ENCODE measurements at places on chromosomes 5 and 9.

DNA sequence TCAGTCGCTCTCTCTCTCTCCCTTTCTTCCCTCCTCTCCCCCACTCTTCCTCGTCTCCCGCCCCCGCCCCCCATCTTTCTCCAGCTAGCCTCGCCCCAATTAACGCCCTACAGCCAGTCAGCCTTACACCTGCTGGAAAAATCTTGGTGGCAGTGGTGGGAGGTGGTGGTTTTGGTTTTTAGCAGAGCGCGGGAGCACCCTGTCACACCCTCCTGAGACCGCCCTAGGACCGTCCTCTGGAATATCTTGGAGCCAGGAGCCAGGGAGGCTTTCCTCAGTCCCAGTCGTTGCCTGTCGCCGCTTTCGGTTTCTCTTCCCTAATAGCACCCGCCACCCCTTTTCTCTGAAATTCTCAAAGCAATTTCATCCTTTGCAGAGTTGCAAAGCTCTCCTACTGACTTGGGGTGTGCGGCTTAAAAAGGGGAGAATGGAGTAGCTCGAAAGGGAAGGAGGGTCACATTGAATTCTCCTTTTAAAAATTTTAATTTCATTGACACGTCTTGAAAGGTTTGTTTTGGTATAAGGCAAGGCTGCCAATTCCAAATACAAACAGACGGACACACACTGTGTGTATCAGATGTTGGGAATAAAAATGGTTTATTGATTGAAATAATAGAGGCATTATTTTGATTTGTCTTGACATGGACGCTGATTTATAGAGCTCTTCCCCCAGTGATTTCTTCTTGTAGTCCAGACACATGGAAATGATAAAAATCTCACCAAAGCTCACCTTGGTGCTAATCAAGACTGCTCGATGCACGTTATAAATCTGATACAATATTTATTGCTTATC lies 301.3 kb downstream of the PARP8 start:
- no peak for DNase-seq

DNA sequence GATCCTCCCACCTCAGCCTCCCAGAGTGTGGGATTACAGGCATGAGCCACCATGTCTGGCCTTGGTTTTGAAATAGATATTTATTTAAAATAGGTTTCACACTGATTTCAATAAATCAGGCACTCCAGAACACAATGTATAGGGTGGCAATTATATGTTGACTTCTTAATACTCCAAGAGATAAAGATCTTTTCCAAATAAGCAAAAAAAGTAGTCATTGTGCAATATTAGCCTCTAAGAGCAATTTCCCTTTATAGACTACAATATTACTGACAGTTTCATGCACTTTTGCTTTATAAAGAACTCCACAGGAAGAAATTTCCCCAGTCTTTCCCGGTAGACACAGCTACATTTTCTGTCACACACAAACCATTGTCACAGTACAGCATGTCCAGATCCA lies 23.4 kb upstream of the RUFY1 start:
- DNase-seq = no peak

DNA sequence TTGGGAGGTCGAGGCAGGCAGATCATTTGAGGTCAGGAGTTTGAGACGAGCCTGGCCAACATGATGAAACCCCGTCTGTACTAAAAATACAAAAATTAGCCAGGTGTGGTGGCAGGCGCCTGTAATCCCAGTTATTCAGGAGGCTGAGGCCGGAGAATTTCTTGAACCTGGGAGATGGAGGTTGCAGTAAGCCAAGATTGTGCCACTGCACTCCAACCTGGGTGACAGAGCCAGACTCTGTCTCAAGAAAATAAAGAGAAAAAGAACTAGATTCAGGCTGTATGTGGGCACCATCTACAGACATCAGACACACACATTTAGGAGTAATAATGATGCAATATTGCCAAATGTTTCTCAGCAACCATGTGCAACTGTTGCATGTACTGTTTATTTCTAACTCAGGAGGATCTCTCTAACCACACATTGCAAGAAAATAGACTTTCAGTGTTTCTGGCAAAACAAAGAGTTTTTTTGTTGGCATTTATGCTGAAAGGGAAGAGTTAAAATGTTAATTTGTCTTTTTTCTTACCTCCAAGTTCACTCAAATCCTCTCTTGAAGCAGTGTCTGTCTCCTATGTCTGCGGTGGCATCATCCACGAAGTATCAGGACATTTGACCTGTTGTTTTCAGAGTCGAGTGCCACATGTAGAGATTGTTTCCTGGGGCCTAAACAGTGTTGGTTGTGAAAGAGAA lies 5.1 kb upstream of the ORM1 start:
- DNase-seq = no peak

DNA sequence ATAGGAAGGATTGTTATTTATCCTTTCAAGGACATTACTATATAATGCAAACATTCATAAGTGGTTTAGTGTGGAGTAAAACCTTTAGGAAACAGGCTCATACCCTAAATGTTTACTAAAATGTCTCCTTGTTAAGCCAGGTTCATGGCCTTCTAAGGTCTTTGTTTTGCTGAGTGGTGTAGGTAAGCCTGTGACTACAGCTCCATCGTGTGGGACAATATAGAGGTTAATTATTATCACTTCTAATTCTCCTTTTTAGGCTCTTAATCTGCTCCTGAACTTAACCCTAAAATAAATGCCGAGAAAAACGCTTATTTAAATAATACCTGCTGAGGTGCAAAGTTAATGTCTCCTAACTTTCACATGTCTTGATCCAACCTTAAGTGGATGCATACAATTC lies 43.8 kb downstream of the SPINK5 start:
- DNase-seq = no peak

DNA sequence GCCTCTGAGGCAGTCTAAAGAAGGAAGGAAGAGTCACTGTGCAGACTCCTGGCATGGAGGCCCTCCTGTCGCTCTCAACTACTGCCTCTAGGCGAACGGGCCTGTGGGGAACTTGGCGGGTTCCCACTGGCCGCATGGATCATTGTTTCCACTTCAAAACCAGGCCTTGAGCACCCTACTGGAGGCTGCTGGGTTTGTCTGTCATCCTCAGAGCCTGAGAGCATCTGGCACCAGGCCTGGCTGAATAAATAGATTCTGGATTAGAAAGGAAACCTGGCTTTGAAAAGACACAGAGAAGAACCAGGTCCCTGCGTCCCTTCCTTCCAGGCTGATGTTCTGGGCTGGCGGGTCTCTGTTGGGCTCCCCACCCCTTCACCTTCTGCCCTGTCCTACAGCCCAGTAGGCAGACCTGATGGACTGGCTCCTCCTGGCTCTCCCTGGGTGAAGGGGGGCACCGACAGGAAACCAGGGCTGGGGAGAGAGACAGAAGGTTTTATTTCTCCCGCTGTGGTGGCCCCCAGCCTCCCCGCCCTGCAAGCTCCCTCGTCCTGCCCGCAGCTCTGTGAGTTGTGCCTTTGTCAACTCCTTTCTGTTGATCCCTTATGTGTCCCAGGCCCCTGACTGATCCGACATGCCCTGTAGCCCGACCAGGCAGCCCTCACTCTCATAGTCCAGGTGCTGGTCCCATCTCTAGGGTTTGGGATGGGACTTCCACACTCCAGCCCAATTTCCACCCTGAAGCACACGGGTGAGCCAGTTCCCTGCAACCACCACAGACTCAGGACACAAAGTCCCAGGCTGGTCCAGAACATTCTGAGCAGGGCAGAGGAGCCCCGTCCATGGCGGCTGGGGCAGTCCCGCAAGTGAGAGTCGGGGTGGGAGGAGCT lies 50.1 kb downstream of the ADAMTS2 start:
- no peak for DNase-seq

DNA sequence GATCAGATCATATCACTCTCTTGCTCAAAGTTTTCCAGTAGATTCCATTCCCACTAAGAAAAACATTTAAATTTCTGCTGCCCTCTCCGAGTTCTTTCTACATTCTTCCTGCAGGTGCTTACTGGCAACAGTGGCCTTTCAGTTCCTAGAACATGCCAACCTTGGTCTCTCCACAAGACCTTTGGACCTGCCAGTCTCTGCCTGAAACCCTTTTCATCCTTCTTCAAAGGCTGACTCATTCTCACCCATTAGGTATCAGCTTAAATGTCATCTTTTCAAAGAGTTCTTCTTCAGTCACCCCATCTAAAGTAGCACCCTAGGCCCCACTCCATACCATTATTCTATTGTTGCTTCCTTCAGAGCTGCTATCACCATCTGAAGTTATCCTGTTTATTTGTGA lies 21.8 kb downstream of the PPIC start:
- no peak for DNase-seq

DNA sequence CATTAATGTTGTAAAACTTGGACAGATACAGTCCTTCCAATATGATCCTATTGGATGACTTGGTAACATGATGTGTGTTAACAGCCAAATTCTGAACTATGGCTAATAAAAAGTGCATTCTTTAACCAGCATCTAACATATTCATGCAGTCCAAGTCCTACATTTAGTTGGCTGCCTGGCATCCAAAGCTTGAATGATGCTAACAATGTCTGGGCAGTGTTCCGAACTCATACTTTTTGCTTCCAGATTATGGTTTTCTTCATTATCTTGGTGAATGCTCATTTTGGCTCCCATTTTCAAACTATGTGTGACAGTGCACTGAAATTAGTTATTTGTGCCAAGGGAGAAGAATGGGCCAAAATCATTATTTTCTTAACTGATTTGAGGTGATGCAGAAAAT lies 2.8 kb downstream of the FAM174A start:
- DNase-seq = no peak

DNA sequence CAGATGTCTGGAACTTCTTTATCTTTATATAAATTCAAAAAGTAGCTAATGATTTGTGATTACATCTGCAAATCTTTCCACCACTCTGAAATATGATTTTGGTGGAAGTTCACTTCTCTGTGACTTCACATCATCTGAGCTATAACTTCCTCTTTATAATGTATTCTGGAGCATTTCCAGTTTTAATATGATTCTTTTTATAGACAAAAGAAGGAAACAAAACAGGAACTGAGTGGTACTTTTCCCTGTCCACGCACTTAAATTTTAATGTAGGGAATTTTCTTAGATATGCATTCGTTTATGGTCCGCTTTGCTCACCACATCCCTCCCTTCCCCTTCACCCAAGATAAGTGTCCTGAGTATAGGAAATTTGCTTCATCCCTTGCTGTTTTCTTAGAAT lies 333.5 kb downstream of the CHSY3 start:
- no peak for DNase-seq

GRCh38 chr9:125235804-125236519 lies 5.2 kb downstream of the HSPA5 start:
- DNase-seq = no peak

DNA sequence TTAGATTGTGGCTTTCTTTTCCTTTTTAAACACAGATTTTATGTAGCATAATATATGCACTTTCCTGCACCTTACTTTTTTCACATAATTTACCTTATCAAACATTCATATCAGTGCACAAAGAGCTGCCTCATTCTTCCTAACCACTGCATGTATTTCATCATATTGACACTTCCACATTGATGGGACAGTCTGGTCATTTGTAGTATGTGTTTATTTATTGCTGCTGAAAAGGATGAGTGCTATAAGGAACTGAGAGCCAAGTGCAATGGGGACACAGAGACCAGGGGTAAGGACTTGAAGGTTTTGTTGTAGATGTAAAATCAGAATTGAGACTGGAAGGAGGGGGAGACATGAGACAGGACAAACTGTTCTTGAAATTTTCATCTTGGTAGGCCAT lies 193.8 kb downstream of the SMARCA2 start:
- no peak for DNase-seq

DNA sequence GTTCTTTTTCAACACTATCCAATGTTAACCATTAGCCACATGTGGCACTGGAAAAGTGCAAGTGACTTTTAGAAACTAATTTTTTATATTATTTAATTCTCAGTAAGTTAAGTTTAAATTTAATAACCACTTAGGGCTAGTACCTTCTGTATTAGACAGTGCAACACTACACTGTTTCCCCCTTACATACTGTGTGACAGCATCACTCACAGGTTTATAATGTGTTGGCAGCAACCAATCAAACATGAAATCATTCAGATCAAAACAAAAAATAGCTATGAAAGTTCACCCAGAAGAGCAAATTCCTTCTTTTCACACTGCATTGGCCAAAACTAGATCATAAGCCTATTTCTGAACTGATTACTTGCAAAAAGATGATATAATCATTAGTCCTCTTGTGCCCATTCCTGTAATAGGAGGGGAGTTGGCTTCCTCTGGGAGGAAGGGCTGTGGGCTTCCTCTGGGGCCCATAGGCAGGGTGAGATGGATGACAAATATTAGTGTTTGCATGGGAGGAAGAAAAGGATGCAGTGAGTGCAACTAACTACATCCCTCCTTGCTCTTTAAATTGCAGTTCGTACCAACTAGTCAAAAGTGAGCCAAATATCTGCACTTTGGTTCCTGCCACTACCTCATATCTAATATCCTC lies 708.1 kb upstream of the RGMB start:
- DNase-seq = no peak

- DNase-seq = no peak
Observed at GRCh38 chr9:14193328-14193990, 120.5 kb downstream of the NFIB start.

DNA sequence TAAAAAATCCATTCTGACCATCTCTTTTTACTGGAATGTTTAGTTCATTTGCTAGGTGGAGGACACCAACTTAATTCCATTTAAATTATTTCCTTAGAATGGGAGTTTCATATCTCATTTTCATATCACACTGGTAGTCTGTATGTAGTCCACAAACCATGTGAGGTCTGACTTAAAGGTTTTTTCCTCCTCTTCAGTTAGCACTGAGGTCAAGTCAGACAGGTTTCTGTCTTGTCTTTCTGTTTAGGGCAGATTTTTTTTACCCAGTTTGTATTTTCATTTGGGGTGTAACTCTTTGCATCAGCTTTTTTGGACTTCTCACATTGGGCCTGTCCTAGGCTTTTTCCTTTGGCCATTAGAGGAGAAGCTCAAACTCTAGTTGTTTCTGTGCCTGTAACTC lies 75.3 kb downstream of the RANBP17 start:
- DNase-seq = no peak

DNA sequence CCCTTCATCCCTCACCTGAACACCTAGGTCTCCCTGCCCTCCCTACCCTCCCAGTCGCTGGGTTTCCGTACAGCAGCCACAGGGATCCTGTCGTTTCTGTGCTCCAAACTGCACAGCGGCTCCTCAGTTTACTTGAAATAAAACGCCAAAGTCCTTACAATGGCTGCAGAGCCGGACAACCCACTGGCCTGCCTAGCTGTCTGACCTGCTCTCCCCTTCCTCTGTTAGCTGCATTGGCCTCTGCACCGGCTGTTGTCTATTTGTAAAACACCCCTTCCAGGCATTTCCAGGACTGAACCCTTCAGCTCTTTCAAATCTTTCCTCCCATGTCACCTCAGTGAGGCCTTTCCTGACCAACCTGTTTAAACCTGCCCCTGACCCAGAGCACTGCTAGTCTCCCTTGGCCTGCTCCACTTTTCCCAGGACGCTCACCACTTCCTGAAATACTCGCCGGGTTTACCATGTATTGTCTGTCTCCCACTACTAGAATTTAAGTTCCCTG lies 9.1 kb upstream of the MGAT1 start:
- DNase-seq = no peak

DNA sequence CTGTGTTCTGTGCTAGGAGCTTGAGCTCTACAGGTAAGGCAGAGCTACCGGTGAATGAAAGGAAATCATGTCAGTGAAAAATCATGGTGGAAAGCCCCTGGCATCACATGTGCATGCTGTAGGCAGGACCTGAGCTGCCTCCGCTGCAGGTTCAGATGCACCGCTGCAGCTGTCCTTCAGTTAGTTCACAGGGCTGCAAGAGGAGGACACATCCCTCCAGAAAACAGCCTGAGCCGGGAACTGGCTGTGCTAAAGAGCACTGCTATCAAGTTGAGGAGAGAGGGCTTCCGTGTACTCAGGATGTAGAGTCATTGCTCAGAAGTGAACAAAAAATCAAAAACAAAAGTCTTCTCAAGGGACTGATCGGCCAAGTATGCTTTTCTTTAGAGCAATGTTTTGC lies 138.6 kb downstream of the ERCC6L2 start:
- DNase-seq = peak; percentile 68

Data from CD4-positive, alpha-beta T cell treated with Interleukin-1 beta for 1 hour (primary cell).